Activated CD4-positive, alpha-beta memory T cell treated with anti-CD3 and anti-CD28 coated beads for 36 hours (primary cell): ENCODE measurements at places on chromosomes 7 and 10.

DNA sequence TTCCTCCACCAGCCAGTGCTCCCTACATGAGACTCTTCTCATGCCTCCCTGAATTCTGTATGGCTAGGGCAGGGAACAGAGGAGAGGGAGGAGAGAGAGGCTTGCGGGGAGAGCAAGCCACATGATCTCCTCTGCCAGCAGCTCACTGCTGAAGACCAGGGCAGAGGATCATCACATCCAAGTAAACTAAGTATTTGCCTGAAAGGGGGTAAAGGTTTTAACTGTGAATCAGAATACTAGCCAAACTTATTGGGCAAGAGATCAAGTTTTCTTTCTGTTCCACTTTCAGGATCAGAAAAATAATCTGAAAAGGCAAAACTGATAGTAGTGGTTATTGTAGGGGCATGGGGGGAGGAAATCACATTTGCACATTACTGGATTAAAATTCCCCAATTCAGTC is 17.8 kb upstream of the ERCC6 start:
- H3K36me3 ChIP-seq: peaks cover 4% of the 10 kb centered on the region
- H3K4me1 ChIP-seq: no peaks in the 10 kb centered on the region
- no peak for DNase-seq
- peaks cover 31% of the 10 kb centered on the region for H3K27me3 ChIP-seq
- H3K4me3 ChIP-seq: no peak overlapping the region
- no peak overlapping the region for H3K27ac ChIP-seq

- no peak overlapping the region for H3K27ac ChIP-seq
- H3K27me3 ChIP-seq: no peaks in the 10 kb centered on the region
- peaks cover 4% of the 10 kb centered on the region for H3K4me1 ChIP-seq
- no peak overlapping the region for H3K4me3 ChIP-seq
Measured at GRCh38 chr10:95499482-95499989, 61.6 kb downstream of the SORBS1 start.

DNA sequence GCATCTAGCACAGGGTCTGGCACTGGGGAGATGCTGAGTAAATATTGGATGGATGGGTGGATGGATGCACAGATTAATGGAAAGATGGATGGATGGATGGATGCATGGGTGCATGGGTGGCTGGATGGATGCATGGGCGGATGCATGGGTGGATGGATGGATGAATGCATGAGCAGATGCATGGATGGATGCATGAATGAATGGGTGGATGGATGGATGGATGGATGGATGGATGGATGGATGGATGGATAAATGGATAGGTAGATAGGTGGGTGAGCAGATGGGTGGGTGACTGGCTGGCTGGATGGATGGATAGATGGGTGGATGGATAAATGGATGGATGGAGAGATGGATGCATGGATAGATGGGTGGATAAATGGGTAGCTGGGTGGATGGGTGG is 5.7 kb downstream of the PAX4 start:
- H3K27ac ChIP-seq: no peak overlapping the region
- DNase-seq: no peak
- no peaks in the 10 kb centered on the region for H3K4me1 ChIP-seq
- peaks cover 19% of the 10 kb centered on the region for H3K27me3 ChIP-seq
- no peaks in the 10 kb centered on the region for H3K36me3 ChIP-seq

DNA sequence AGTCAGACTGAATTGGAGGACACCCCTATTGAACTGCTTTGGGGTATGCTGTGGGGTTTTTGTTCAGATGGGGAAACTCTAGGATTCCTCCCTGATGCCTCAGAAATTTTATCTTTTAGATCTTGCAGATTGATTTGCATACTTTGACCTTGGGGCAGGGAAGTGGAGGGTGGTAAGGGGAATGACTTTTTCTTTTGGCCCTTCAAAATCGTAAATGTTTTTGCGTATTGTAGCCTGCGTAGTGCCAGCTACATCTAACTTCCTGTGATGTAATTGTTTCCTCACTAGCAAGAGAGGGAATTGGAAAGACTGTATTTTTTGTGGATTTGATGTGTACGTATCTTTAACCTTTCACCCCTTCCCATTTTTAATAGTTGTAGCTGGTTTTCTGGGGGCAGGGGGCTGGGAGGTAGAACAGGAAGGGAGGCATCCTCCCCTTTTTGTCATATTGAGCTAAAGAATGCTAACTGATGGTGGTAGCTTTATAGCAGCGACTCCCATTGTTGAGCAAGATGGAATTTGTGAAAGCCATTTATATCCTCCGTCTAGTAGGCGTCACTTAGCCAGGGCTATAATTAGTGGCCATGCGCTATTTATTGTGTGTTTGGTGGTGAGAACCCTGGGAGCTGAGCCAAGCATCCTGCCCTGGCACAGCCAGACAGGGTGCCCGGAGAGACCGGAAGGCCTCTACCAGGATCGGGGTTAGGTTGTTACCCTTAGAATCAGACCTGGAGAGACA is 11.3 kb downstream of the DUSP5 start:
- no peak for DNase-seq
- peaks cover 98% of the 10 kb centered on the region for H3K36me3 ChIP-seq
- H3K4me3 ChIP-seq: no peak overlapping the region
- H3K27ac ChIP-seq: peak overlapping the region; percentile 6
- H3K27me3 ChIP-seq: no peaks in the 10 kb centered on the region

DNA sequence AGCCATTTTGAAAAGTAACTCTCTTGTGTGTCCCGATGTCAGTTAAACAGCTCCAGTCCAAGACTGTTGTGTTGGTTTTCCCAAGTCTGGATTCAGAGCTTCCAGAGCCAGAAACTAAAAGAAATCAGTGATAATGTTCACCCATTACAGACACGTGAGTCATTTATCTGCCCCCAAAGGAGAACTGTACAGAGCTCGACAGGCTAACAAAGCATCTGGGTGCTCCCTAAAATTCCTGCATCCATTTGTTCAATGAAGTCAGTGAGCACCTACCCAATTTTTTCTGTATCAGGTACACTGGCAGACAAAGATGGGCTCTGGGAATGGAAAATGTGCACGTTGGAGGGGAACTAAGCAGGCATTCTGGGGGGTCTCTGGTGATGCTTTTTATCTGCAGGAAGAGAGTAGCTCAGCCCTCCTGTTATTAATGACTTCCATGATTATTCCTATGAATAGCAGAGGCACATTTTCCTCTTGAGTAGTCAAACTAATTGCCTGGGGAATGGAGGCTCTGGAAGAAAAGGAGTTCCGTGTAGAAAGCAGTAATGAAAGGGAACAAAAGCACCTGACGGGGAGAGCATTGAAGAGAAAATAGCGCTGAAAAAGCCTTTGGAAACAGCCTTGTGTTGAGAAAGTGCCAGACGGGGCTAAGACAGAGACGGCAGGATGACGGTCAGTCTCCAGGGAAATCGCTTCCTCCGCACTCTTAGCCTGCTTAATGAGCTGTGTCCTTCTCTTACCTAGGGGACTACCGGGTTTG is 75.3 kb downstream of the GAD2 start:
- no peak overlapping the region for H3K27ac ChIP-seq
- no peak for DNase-seq
- no peaks in the 10 kb centered on the region for H3K4me1 ChIP-seq
- peaks cover 15% of the 10 kb centered on the region for H3K27me3 ChIP-seq
- H3K4me3 ChIP-seq: no peak overlapping the region
- H3K36me3 ChIP-seq: no peaks in the 10 kb centered on the region

DNA sequence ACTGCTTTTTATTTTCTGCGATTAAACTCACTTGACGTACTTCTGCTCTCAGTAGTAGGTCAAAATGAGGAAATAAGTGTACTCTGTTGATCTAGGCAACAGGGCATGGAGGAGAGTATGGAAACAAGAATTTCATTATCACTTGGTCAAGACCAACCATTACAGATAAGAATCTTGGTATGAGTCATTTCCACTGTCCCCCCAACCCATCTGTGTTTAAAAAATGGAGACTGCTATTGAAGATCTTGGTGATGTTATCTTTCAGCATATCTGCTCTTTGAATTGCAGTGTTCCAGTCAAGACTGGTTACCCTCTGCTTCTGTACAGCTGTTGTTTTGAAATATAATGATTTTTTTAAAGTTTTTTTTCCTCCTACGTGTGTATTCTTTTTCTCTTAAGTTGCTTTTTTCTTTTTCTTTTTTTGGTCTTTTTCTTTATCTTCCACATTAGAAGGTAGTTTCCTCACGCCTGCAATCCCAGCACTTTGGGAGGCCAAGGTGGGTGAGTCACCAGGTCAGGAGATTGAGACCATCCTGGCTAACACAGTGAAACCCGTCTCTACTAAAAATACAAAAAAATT is 11.7 kb downstream of the STAM start:
- no peak for DNase-seq
- peak overlapping the region; percentile 53 for H3K27ac ChIP-seq
- H3K36me3 ChIP-seq: peaks cover 37% of the 10 kb centered on the region
- H3K4me1 ChIP-seq: peaks cover 72% of the 10 kb centered on the region
- H3K4me3 ChIP-seq: peak overlapping the region; percentile 21

DNA sequence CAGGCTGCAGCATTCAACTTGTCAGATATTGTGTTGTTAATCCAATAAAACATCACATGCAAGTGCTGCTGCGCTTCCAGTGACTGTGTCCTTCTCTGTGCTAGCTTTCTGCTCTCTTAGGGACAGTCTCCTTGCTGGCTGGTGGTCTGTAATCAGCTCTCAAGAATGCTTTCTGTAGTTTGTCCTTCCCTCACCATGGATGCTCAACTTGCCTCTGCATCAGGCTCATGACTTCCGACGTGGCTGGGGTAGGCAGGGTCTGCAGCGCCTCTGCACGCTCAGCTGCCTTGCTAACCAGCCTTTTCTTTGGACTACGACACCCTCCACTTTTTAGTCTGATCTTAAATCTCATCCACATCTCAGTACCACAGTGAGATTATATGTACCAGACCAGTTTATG is 58.3 kb downstream of the MMRN2 start:
- peaks cover 4% of the 10 kb centered on the region for H3K36me3 ChIP-seq
- H3K4me3 ChIP-seq: no peak overlapping the region
- no peaks in the 10 kb centered on the region for H3K27me3 ChIP-seq
- H3K4me1 ChIP-seq: no peaks in the 10 kb centered on the region

DNA sequence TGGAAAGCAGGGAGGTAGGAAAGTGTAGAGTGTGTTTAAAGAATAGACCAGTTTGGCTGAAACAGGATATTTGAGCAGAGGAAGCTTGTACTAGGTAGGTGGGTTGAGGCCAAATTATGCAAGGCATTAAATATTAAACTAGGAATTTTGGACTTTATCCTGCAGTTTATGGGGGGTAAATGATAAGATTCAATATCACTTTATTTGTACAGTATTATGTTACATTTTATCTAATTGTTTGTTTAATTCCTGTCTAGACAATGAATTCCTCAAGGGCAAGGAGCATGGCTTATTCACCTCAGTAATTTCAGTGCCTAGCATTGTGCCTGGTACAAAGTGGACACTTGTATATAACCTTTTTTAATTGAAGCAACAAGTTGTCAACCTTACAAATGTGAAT is 125.9 kb downstream of the CFTR start:
- H3K27me3 ChIP-seq: no peaks in the 10 kb centered on the region
- H3K27ac ChIP-seq: no peak overlapping the region
- H3K36me3 ChIP-seq: no peaks in the 10 kb centered on the region
- no peaks in the 10 kb centered on the region for H3K4me1 ChIP-seq
- H3K4me3 ChIP-seq: no peak overlapping the region
- DNase-seq: no peak

- no peak overlapping the region for H3K4me3 ChIP-seq
- no peak overlapping the region for H3K27ac ChIP-seq
- H3K36me3 ChIP-seq: no peaks in the 10 kb centered on the region
Measured at GRCh38 chr7:119664601-119665000, 608.4 kb upstream of the KCND2 start.

DNA sequence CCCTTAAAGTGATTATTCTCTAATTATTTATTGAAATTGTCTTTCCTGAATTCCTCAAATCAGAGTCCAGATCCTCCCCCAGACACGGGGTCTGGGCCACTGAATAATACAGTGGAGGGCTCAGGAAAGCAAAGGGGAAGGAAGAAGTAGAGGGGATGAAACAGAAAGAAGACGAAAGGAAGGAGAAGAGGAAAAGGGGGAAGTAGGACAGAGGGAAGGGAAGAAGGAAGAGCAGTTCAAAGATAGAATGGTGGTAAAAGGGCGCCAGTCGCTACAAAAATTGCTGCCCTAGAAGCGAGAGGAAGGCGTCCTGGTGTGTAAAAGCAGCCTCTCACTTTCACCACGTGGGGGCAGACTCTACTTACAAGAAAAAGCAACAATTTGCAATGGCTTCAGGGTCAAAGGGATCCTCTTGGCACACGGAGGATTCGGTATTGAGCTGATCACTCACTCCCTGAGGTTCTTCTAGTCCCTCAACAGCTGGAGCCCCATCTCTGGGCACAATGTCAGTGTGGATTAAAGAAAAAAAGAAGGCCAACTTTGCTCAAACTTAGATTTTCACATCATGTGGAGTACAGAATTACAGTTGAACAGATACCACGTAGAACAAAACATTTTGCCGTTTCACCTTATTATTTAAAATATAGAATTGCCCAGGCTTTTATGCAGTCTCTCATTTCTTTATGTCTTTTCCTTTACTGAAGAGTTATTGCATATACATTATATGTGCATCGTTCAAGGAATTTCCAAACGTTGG is 31.4 kb upstream of the NPVF start:
- H3K27me3 ChIP-seq: peaks cover 6% of the 10 kb centered on the region
- no peak overlapping the region for H3K27ac ChIP-seq
- peaks cover 21% of the 10 kb centered on the region for H3K4me1 ChIP-seq
- DNase-seq: peak; percentile 75
- no peaks in the 10 kb centered on the region for H3K36me3 ChIP-seq
- no peak overlapping the region for H3K4me3 ChIP-seq

DNA sequence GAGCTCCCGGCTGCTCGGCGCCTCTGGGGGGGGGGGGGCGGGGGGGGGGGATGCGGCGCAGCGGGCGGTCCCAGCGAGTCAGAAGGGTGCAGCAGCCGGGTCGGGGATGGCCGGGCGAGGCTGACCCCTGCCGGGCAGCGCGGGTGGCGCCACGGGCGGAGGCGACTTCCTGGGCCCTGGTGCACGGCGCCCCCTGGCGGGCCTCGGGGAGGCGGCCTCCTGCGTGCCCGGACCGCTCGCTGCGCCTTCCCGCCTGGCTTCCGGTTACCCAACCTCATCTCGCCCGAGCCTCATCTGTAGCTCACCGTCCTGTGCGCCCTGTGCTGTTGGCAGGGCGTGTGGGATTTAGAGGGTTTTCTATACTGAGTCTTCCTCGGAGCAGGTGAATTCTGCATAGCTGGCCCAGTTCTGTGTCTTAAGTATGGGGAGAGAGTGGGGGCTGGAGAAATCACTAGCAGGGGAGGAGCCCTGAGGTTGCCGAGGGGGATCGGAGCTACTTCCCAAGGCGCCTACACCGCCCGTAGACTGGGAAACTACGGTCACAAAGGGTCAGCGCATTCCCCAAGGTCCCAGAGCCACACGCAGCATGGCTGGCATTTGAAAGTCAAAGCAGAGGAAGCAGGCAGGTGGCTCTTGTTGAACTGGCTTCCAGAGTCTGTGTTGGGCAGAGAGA is 28.3 kb upstream of the WDFY4 start:
- no peak overlapping the region for H3K27ac ChIP-seq
- H3K27me3 ChIP-seq: peaks cover 16% of the 10 kb centered on the region
- H3K36me3 ChIP-seq: no peaks in the 10 kb centered on the region
- peak; percentile 93 for DNase-seq
- H3K4me1 ChIP-seq: peaks cover 5% of the 10 kb centered on the region
- H3K4me3 ChIP-seq: peak overlapping the region; percentile 64
